ENCODE measurements at places on chromosomes 12 and 14.

DNA sequence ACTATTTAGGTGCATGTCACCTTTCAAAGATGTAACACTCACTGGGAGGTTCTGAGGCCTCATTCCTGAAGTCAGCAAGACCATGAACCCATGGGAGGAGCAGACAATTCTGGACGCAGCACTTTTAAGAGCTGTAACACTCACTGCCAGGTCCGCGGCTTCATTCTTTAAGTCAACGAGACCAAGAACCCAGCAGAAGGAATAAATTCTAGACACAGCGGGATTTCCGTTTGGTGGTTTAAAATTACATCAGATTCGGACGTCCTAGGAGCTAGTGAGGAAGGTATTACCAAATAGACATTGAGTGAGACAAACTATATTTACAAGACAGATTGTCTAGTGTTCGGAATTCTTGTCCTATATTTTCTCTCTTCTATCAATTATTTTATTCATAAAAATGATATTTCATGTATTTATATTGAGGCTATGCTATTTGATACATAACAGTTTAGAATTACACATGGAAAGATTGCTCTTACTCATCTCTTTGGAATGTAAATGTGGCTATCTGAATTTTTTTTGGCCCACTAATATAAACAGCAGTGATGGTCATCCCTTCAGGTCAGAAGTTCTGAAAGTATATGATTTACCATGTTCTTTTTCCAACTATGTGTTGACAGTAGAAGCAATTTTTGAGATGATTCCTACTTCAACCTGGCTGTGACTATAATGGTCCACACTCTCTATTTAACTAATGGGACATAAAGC is 1973.0 kb upstream of the FLRT2 start:
- DNase-seq: no peak

DNA sequence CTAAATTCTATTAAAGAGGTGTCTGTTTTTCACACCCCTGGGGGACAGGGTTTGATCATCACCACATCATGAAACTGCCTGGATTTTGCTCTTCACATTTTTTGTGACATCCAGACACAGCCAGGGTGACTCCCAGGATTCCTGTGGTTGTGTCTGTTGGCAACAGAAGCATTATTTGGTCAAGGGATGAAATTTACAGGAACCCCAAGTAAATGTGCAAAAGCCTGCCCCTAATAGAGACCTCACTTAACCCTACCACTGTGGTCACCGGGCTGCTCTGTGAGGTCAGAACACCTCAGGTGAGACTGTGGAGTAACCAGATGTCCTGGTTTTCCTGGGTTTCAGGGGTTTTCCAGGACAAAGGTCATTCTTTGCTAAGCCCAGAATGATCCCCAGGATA is 103.8 kb downstream of the DAD1 start:
- DNase-seq: no peak

- DNase-seq: no peak
These were observed 31.9 kb downstream of the FBXO34 start for GRCh38 chr14:55303125-55303499.

- no peak for DNase-seq
These were observed 26.0 kb downstream of the FRMD6 start for GRCh38 chr14:51677738-51678137.

- no peak for DNase-seq
These were observed 57.2 kb upstream of the JDP2 start for GRCh38 chr14:75370416-75371205.

- no peak for DNase-seq
These were observed 54.4 kb upstream of the RFLNA start for GRCh38 chr12:124240493-124240892.

GRCh38 chr14:103522649-103523574 is at the start of gene CKB:
CKB (minus strand) TSS chr14:103522830; CDS start chr14:103522493, 337 bp downstream.
- no peak for DNase-seq

DNA sequence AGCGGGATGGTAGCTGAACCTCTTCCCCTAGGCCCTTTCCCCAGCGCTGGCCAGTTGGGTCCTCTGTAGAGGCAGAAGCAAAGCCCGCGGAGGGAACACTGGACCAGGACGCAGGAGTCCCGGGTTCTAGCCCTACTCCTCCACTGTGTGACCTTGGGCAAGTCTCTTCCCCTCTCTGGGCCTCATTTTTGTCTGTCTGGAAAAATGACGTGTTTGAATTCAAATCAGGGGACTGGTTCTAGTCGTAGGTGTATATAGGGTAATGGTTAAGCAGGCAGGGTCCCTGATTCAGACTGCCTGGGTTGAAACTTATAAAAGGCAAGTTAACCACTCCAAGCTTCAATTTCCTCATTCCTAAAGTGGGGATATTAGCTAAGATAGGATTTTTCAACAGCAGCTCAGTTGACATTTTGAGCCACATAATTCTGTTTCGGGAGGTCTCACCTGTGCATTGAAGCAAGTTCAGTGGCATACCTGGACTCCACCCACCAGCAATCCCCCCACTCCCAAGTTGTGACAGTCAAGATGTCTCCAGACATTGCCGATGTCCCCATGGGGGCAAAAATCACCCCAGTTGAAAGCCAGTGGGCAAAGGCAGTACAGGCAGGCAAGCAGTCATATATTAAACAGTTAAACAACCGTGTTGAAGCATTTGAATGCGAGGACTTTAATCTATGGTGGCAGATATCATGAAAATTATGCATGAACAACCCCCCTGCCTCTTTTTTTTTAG is 899 bp downstream of the TPCN1 start:
- DNase-seq: peak; percentile 12

DNA sequence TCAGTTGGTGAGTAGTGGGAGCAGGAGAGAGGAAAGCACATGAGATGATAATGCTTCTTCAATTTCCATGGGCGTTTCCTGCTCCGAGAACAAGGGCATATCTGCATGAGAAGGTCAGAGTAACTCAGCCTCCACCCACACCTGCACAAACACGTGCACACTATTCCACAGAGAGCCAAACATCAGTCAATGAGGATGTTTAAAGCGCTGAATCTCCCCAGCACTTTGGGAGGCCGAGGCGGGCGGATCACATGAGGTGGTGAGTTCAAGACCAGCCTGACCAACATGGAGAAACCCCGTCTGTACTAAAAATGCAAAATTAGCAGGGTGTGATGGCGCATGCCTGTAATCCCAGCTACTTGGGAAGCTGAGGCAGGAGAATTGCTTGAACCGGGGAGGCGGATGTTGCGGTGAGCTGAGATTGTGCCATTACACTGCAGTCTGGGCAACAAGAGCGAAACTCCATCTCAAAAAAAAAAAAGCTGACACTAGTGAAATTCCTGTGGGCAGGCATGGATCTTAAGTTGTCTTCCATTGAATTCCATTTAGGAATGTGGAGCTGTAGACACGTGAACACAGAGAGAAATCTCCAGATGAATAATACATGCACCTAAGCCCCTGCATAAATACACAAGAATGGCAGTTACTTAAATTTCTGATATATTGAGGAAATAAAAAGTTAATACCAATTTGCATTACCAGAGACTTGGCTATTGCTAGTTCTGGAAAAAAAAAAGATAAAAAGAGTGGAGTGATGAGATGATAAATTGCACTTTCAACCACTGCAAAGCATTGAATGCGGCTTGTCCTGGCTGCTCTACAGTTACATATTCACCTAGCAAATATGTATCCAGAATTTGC is 1097.4 kb upstream of the TMEM132C start:
- no peak for DNase-seq

DNA sequence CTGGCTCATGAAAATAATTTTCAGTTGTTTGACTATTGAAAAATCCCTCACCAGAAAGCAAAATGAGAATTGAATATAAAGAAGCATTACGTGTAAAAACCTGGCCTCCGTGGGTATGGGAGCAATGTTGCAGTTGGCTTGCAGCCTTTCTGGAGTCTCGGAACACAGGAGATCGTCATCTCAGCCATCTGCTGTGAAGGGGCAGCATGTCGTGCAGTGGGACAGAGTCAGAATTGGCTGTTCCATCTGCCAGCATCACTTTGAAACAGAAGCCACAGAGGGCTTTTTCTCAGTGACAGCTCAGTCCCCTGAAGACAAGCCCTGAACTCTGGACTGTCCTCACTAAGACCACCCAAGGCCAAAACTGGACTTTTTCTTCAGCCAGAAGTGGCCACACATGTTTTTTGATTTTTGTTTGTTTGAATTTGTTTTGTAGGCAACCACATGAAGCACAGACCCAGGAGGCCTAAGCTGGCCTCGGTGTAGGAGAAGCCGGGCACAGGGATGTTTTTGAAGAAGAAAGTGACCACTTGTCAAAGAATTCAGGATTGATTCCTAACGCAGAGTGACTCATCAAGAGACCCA is 170.8 kb upstream of the DYRK2 start:
- DNase-seq: no peak

GRCh38 chr12:7073946-7074345 is 13.4 kb downstream of the C1S start:
- no peak for DNase-seq

DNA sequence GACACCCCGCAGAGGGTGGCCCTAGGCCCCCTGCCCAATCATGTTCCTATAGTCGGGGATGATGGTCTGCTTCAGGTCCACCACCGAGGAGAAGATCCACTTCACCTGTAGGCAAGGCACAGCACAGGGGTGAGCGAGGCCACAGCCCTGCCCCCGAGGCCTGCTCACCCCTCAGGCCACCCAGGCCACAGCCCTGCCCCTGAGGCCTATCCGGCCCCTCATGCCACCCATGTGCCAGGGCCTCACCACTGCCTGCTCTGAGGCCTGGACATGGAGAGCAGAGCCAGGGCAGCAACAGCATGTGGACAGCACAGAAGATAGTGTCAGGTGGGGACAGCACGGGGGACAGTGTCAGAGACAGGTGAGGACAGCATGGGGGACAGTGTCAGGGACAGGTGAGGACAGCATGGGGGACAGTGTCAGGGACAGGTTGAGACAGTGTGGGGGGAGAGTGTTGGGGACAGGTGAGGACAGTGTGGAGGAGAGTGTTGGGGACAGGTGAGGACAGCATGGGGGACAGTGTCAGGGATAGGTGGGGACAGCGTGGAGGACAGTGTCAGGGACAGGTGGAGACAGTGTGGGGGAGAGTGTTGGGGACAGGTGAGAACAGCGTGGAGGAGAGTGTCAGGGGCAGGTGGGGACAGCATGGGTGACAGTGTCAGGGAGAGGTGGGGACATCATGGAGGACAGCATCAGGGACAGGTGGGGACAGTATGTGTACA is 239.7 kb downstream of the TMEM121 start:
- no peak for DNase-seq

DNA sequence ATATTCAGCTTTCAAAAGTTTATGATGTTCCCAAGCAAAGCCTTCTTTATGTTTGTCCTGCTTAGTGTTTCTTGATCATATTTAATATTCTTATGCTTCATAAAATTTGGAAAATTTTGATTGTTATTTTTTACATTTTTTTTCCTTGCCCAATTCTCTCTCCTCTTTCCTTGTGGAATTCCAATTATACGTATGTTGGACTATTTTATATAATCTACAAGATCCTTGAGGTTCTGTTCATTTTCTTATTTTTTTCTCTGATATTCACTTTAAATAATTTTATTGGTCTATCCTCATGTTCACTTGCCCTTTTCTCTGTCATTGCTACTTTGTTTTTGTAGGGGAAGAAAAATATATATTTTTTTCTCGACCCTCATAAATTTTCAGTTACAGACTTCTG is 167.7 kb downstream of the DYRK2 start:
- DNase-seq: no peak

DNA sequence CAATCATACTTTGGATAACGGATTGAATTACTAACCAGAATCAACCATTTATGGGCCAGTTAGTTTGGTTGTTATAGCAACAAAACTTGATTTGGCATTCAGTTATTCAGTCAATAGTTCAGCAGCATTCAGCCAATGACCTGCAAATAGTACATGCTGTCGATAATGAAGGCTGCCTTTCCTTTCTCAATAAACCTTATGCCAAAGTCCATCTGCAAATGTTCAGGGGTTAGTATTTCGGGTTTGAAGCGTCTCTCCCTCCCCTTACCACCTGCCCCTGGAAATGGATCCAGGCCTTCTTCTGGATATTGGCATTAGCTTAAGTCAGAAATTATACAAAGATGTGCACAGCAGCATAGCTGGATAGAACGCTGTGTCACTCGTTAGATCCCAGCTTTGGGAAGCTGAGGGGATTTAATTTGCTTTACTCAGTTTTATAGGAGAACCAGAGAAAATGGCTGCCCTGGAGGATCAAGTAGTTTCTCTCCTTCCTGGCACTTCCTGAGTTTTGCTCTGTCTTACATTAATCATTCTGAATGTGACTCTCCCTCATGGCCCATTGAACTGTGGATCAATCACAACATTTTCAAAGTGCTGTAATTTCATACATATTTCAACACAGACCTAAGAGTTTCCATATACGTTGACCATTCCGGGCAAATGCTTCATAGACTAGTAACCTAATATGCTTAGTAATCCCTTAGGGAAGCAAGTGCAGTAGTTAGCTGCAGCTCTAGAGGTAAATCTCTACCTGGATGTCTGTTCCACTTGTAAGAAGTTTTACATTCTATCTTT is 46.7 kb upstream of the PTPRR start:
- DNase-seq: no peak

- no peak for DNase-seq
These were observed 751 bp downstream of the GDF11 start for GRCh38 chr12:55743406-55744339.

- DNase-seq: no peak
These were observed 96.2 kb downstream of the FAR2 start for GRCh38 chr12:29245246-29245645.

DNA sequence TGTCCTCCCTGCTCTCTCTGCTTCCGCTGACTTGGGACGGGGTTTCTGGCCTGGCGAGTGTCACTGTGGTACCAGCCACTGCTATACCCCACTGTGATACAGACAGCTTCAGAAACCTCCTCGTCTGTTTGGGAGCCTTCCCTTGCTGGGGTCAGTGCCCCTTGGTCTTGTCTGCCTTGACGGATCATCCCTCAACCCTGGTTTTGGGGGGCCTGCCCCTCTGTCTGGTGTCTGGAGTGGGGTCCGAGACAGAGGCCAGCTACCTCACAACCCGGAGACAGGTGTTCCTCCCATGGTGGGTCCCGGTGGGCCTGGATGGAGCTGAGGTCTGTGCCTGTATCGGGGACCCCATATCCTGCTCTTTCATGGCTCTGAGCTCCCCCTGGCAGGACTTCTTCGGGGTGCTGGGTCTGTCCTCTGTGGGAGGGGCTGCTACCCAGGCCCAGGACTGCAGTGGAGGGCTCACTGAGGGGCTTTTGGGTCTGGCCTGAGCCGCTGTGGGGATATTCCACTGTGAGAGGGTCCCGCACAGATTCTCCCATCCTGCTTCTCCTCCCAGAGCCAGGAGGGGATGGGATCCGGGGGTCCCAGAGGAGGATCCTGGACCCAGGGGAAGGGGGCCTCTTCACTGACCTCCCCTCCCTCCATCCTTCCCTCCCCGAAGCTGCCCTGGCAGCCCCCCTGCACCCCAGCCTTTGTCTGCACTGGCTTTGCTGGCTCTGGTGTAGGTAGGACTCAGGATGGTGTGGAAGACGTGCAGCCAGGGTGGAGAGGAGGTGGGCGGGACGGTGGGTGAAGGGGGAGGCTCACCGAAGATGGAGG is 365.5 kb downstream of the TMEM121 start:
- no peak for DNase-seq

DNA sequence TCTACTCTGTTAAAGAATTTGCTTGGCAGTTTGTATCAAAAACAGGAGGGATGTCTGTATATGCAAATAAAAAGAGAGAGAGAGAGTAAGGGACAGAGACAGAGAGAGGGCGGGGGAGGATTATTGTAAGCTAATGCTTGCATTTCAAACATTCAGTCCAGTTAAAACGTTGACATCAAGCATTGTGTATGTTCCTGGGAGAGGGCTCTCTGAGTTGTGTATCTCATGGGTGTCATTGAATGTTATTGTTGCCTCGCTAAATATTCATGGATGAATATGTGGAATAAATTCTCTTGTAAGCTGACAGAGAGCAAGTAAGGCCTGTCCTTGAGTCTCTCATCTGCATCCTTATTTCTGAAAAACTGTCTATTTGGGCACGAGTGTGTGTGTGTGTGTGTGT is 78.8 kb upstream of the VRK1 start:
- no peak for DNase-seq

- DNase-seq: no peak
These were observed 944 bp upstream of the DHRS7 start for GRCh38 chr14:60166142-60166541.

Measured in activated CD4-positive, alpha-beta T cell treated with anti-CD3 and anti-CD28 coated beads, Interleukin-2, amount 50 U/mL, for 24 hours (primary cell).